Transverse colon (tissue), 4 donors: ENCODE measurements at places on chromosomes 6 and 20. TPM values are rescaled to one million over a fixed set of nuclear protein-coding genes. Genes with fewer than 3 reads are reported as not detected.

The ZNF165 gene
- 1.1 TPM for total RNA-seq

DNA sequence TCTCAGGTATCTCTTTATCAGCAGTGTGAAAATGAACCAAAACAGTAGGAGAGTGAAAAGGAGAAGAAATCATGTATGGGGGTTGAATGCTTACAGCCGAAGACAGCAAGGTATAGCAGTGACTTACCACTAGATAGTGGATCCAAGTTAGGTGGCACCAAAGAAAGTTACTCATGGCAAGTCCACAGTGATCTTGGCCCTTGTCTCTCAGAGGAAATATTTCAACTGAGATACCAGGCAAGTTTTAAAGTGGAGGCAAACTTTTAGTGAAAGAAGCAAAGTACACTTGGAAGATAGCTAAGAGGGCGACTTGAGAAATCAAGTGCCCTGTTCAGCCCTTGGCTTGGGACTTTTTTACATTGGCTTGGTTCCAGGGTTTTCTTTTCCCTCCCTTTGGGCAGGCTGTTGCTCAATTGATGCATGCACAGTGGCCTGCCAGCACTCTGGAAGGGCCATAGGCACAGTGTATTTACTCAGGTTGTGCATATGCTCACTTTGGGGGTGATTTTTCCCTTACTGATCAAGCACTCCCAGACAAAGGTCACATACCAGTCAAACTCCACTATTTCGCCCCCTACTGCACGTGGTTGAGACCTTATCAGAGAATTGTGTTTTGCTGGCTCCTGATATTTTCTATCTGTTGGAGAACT, 329.5 kb upstream of the KHDRBS2 start:
- no peaks in the 10 kb centered on the region for H3K4me1 ChIP-seq
- H3K36me3 ChIP-seq: no peaks in the 10 kb centered on the region
- H3K4me3 ChIP-seq: no peak overlapping the region

- no peak overlapping the region for H3K4me3 ChIP-seq
- no peaks in the 10 kb centered on the region for H3K36me3 ChIP-seq
- H3K4me1 ChIP-seq: no peaks in the 10 kb centered on the region
- no peaks in the 10 kb centered on the region for H3K27me3 ChIP-seq
- no peak overlapping the region for H3K27ac ChIP-seq
These were observed 554.8 kb downstream of the DHX35 start for GRCh38 chr20:39516964-39517363.

DNA sequence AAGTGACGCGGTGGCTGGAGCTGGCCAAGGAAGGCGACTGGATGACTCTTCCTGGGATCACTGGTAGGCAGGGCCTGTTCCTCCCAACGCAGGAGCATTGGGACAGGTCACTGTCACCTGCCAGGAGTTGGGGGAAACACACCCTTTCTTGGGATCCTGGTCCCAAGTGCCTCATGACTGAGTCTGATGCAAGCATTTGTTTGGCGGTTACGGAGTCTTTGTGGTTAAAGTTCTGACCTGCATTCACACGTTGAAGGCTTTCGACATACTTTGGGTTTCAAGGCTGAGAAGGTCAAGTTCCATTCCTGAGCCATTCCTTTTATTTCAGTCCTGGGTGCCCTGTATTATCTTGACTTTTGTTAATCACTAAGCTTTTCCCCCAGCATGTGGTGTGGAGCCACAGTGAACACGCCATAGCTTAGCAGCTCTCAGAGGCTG, 6.0 kb downstream of the PNLDC1 start:
- peaks cover 9% of the 10 kb centered on the region for H3K4me1 ChIP-seq
- no peaks in the 10 kb centered on the region for H3K36me3 ChIP-seq
- no peak overlapping the region for H3K27ac ChIP-seq
- no peak for DNase-seq
- H3K4me3 ChIP-seq: no peak overlapping the region
- no peaks in the 10 kb centered on the region for H3K27me3 ChIP-seq
